OCI-LY7 (cell line): ENCODE measurements at places on chromosomes 11 and 22.

GRCh38 chr11:28793282-28793738 is 685.1 kb downstream of the METTL15 start:
- DNase-seq = no peak

GRCh38 chr11:69683764-69684333 is 8.7 kb upstream of the LTO1 start:
- DNase-seq = peak; percentile 10

- DNase-seq = no peak
Measured at GRCh38 chr11:113581713-113582112, 106.5 kb upstream of the DRD2 start.

DNA sequence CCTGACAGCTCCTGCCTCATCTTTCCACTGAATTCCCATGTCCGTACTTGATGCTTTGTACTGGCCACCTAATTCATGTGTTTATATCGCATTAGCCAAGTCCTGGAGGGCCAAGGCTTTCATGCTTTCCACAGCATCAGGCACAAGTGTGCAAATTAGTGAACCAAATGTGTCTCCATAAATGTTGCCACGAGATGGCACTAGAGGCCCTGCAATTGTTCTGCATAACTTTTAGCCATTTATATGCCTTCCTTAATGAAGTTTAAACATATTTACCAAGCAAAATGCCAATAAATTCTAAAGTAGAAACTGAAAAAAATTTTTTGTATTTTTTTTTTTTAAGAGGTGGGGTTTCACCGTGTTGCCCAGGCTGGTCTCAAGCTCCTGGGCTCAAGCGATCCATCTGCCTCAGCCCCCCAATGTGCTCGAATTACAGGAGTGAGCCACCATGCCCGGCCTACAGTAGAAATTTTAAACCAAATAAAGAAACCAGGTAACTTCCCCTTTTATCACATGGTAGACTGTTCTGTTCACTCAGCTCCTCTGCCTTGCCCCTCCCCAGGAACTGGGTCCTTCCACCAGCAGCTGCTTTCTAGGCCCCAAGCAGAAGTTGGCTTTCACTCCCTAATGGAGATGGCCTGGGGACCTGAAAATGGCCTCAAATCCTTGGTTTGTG is 20.8 kb upstream of the IL18BP start:
- peak; percentile 77 for DNase-seq

GRCh38 chr11:79304599-79305212 is 136.1 kb downstream of the TENM4 start:
- peak; percentile 5 for DNase-seq

DNA sequence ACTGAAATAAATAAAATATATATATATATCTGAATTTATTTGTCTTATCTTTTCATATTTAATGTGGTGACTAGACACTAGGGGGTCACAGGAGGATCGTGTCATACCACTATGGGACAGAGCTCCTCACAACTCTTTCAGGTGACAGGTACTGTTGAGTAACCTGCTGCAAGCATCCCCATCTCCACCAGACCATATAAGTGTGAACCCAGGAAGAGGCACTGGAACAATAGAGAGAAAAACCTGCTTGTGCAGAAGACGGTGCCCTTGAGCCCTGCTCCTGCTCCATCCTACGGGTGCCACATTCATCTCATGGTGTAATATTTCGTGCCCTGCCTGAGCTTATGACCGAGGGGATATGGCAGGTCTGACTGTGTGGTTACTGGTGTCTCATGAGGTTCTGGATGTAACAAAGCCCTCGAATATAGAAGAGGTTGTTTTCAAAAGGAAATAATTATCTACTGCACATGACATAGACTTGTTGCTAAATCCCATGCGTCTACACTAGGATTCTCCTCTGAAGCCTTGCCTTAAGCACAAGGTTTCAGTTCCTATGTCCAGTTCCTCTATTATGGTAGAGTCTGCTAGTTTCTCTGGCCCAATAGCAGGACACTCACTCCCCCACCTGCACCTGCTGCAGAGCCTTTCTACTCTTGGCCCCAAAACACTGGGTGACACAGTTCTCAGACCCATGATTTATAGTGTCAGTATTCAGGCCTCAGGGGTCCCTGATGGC is 70.4 kb downstream of the GGTLC2 start:
- DNase-seq = peak; percentile 90

GRCh38 chr11:14309425-14310192 is 49.4 kb downstream of the RRAS2 start:
- no peak for DNase-seq

DNA sequence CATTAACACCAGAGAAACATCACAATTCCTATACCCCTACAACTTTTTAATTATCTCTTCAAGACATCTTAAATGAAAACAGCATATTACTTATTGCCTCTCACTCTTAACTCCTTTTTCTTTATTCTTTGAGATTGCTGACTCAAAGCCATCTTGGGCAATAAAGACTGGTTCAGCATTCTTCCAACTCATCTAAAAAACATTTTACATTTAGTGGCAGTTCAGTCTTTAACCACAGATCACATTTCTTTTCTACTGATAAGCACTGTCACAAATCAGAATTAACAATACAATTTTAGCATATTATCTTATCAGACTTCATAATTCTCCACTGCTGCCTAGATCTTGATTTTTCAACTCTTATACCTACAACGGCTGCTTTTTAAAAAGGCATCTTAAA is 34.0 kb downstream of the SIK3 start:
- DNase-seq = no peak

DNA sequence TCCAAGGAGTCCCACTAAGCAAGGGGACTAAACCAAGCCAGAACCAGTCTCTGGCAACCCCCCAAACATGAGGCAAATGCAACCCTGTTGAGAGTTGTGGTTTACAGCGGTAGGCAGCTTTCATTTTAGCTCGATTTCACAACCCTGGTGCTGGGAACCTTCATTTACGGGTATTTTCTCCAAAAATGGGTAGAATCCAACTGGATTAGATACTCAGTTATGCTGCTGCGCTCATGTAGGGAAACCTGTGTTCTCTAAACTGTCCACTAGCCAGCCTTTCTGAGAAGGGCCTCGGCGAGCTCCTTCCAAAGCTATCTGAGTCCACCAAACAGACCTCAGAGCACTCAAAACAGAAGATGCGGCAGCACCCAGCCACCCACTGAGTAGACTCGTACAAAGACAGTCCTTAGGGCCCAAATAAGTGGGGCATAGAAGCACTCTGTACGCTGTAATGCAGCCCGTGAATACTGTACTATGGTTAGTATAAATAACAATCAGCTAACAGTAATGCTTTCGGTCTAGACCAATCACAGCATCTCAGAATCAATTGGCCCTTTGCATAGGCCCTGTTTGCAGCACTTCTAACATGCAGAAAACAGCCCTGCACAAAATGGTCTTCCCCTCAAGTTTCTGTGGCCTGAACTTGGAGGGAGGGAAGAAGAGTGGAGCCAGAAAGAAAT is 104.7 kb downstream of the ETS1 start:
- no peak for DNase-seq

DNA sequence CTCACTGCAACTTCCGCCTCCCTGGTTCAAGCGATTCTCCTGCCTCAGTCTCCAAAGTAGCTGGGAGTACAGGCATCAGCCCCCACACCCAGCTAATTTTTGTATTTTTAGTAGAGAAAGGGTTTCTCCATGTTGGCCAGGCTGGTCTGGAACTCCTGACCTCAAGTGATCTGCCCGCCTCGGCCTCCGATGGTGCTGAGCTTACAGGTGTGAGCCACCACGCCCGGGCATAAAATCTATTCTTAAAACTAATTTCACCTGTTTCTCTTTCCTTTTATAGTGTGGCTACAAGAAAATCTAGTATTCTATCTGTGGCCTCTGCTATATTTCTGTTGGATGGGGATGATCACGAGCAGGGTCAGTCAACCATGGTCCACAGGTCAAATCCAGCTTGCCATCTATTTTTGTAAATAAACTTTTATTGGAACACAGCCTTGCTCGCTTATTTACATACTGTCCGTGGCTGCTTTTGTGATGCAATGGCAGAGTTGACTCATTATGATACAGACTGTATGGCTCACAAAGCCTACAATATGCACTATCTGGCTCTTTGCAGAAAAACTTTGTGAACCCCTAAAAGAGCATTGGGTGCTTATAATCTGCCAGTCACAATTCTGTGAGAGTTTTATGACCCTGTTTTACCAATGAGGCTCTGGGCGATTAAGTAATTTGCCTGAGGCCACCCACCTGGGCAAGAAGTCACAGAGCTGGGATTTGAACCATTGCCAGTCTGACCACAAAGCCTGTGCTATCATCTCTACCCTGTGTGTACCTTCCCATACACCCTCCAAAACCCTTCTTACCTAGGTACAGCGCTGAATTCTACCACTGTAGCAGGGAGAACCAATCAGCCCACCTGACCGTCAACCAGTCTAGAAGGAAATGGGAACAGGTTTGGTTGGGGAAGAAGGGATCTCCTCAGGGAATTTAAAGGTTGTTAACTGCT is 28.3 kb downstream of the SLC1A2 start:
- no peak for DNase-seq

GRCh38 chr11:59212744-59213631 is at the start of gene MPEG1:
Gene MPEG1, minus strand, starts transcription at chr11:59212927. Its CDS starts 62 bp downstream, at chr11:59212865.
- peak; percentile 70 for DNase-seq

DNA sequence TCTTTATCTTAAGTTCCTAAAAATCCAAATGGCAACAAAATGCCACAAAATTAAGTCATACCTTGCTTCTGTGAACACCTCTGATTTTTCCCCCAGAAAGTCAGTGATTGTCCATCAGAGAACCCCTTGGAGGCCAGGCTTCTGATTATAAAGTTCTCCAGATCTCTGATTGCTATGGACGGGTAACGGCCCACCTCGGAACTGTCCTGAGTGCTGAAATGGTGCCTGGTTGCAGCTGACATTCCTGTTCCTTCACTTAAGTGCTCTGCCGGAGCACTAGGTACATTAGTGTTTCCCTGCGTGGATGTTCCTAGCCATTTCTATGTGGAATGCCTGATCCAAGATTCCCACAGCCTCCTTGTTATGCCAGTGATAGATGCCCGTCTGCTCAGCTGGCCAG is 85.0 kb downstream of the CHST1 start:
- DNase-seq = no peak

- peak; percentile 79 for DNase-seq
Measured at GRCh38 chr11:128519338-128519737, 68.0 kb downstream of the ETS1 start.

GRCh38 chr11:33731723-33732531 is 4.3 kb downstream of the CD59 start:
- DNase-seq = no peak

GRCh38 chr11:101030692-101031091 is 98.9 kb downstream of the PGR start:
- no peak for DNase-seq

DNA sequence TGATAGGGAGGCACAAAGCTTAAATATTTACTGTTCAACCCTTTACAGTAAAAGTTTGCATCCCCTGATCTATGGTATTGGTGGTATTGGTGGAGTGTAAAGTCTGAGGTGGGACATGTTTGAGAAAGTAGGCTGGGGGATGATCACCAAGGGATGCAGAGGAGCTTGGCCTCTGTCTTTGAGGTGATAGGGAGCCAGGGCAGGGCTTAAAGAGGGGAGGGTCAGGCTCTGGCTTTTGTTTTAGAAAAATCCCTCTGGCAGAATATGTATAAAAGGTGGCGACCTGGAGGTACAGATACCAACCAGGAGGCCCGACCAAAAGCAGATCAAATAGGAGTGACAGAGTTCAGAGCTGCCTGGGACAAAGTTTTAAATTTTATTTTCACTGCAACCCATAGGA is 59.0 kb downstream of the SWAP70 start:
- DNase-seq = no peak

DNA sequence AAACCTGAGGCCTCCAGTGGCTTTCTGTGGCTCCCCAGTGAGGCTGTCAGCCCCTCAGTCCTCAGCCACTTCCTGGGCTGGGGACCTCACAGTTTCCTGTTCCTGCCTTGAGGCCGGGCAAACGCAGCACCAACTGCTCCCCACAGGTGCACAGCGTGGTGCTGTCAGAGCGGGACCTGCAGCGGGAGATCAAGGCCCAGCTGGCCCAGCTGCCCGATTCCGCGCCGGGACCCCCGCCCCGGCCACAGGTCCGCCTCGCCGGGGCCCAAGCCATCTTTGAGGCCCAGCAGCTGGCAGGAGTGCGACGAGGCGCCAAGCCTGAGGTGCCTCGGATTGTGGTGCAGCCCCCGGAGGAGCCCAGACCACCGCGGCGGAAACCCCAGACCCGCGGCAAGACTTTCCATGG is 5.4 kb downstream of the TBC1D10C start:
- peak; percentile 95 for DNase-seq

DNA sequence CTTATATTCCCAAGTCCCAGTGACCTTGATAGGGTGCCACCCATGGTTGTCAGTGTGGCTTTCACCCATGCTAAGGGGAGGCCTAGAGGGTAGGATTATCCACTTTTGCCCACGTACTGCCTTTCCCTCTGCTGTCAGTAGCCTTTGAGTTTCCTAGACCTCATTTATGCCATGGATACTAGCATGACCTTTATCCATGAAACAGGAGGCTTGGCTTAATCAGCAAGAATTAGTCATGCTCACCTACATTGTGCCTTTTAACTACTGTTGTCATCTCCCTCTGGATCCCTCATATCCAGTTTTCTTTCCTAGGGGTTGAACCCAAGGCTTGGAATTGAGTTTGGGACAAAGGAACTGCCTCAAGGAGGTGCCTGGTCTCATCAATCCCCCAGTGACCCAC is 716.7 kb downstream of the NTM start:
- no peak for DNase-seq

- no peak for DNase-seq
Measured at GRCh38 chr22:28742562-28742962, 723 bp downstream of the HSCB start.

DNA sequence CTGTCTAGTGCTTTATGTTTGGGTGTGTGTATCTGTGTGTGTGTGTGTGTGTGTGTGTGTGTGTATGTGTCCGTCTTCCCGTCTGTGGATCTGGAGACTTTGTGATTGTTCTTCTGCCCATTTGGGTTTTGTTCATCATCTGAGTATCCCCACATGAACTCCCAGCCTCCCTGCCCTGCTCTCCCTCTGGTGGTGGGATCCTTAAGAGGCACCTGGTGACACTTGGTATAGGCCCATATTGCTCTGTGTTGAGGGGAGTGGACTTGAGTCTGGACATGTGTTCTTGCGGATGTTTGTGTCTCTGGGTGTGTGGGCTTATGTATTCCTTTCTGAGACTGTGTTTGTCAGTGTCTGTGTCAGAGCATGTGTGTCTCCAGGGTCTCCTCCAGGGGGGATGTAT is 15.3 kb downstream of the RCOR2 start:
- DNase-seq = no peak

- no peak for DNase-seq
Measured at GRCh38 chr22:32922186-32922585, 120.7 kb downstream of the TIMP3 start.

GRCh38 chr11:29343465-29344333 is 673.1 kb downstream of the KCNA4 start:
- peak; percentile 58 for DNase-seq

DNA sequence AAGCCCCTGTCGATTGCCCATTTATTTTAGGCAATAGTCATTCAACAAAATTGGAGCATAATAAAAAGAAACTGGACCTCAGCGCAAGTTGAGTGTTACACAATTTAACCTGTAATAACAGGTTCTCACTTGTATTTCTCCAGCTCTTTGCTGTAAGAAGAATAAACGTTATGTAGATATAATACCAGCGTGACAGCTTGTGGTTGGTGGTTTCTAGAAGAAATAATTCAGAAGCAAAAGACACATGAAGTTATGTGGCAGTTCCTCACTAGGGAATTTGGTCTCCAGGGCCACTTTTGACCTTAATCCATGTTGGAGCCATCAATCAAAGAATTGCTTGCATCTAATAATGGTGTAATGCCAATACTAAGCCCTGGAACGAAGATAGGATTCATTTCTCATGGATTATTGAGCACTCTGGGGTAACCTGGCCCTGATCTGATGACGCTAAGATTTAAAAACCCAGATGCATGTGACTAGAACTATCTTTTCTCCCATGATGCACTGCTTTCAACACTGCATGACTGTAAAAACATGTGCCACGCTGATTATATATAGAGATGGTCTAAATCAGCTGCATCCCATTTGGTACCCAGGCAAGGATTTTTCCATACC is 129.7 kb upstream of the LDLRAD3 start:
- DNase-seq = no peak
